Activated B cell treated with CpG ODN at 0.5 μM for 24 hours (primary cell): ENCODE measurements at places on chromosomes 12 and 14.

GRCh38 chr12:70985850-70986249, 65.3 kb upstream of the PTPRR start:
- DNase-seq, result no peak

- no peak for DNase-seq
Measured at GRCh38 chr14:28652782-28653181, 113.8 kb upstream of the FOXG1 start.

GRCh38 chr14:91173221-91173670, 59.4 kb downstream of the DGLUCY start:
- peak; percentile 63 for DNase-seq

- DNase-seq, result no peak
Measured at GRCh38 chr12:115401761-115402160, 717.8 kb upstream of the TBX3 start.

- no peak for DNase-seq
Measured at GRCh38 chr12:123487428-123487827, 29.5 kb downstream of the SNRNP35 start.

- no peak for DNase-seq
Measured at GRCh38 chr12:114625294-114625851, 58.6 kb downstream of the TBX3 start.

GRCh38 chr12:13154027-13154538, 42.4 kb upstream of the EMP1 start:
- no peak for DNase-seq

GRCh38 chr14:61472801-61473376, 151.5 kb downstream of the PRKCH start:
- no peak for DNase-seq

DNA sequence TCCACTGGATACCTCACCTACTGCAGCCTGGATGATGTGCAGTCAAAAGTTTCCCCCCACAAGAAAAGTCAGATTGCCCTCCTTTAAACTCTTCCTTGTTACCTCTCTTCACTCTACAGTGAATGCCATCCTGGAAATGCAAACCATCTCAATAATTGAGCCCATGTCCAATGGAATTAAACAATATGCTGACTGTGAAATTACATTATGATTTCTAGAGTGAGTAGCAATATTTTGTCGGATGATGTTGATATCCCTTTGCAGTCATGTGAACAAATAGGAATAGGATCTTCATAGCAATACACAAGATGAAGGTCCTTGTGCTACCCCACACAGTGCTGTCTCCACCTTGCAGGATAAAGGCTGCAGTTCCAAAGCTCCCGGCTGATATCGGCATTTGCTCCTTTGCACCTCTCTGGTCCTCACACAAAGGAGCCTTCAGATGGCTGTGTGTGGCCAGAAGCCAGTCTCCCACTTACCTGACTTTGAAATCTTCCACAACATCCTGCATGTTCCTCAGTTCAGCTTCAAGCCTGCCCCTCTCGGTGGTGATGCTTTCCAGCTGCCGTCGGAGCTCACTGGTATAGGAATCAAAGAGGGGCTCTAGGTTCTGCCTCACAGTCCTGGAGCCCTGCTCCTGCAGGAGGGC, 1.5 kb downstream of the KRT75 start:
- no peak for DNase-seq

DNA sequence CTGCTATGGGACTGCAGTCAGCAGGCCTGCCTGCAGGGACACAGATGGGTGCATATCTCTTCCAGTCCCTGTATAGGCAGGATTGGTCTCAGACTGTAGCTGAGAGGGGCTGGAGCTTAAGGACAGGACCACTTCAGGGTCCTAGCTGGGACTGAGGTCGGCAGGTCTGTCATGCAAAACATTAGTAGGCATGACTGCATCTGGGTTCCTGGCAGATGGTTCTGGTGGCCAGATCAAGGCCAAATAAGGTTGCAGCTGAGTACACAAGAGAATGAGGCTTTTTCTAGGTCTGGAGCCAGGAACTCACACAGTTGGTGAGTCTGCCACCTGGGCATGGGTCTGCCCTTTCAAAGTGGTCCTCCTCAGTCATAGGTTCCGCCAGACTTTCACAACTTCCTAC, 155.8 kb downstream of the TPH2 start:
- DNase-seq, result no peak

GRCh38 chr12:120230326-120230973, 29.5 kb upstream of the RPLP0 start:
- no peak for DNase-seq

- DNase-seq, result no peak
Measured at GRCh38 chr14:24576182-24576581, at the start of gene CTSG. Gene CTSG, minus strand, starts transcription at chr14:24576250. Its CDS starts 27 bp downstream, at chr14:24576223.

- DNase-seq, result no peak
Measured at GRCh38 chr14:100557658-100558057, 29.6 kb downstream of the BEGAIN start.

DNA sequence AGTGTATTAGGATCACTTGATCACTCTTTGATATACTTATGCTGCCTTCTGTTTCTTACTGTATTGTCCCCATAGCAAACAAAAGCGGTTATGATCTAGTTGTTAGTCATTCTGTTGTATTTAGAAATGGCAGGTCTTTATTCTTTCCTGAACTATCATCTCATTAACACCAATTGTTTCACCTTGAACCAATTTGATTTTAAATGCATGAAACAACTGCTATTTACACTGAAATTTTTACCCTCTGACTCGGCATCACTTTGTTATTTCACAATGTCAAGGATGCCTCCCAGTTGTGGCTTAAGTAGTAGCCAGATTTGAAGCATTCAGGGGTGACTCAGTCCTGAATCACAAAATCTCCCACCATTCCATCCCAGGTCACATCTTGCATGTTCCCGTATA, 303.5 kb downstream of the EGLN3 start:
- DNase-seq, result no peak

GRCh38 chr12:128474916-128475315, 207.9 kb downstream of the TMEM132C start:
- no peak for DNase-seq

- no peak for DNase-seq
Measured at GRCh38 chr14:101972126-101972866, 7.9 kb downstream of the DYNC1H1 start.
